Endothelial cell of umbilical vein (primary cell): ENCODE measurements at places on chromosomes 1 and 21. TPM values are rescaled to one million over a fixed set of nuclear protein-coding genes. Genes with fewer than 3 reads are reported as not detected.

DNA sequence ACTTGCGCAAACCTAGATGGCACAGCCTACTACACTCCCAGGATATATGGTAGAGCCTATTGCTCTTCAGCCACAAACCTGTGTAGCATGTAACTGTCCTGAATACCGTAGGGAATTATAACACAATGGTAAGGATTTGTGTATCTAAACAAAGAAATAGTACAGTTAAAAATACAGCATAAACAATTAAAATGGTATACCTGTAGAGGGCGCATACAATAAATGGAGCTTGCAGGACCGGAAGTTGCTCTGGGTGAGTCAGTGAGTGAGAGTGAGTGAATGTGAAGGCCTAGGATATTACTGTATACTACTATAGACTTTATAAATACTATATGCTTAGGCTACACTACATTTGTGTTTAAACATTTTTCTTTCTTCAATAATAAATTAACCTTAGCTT is 99.3 kb downstream of the PLD5 start:
- DNase-seq = no peak

- no peak for DNase-seq
Measured at GRCh38 chr1:171381866-171382210, 67.9 kb downstream of the FMO4 start.

GRCh38 chr1:155834296-155834926 is 22.6 kb downstream of the GON4L start:
- peak; percentile 30 for DNase-seq

DNA sequence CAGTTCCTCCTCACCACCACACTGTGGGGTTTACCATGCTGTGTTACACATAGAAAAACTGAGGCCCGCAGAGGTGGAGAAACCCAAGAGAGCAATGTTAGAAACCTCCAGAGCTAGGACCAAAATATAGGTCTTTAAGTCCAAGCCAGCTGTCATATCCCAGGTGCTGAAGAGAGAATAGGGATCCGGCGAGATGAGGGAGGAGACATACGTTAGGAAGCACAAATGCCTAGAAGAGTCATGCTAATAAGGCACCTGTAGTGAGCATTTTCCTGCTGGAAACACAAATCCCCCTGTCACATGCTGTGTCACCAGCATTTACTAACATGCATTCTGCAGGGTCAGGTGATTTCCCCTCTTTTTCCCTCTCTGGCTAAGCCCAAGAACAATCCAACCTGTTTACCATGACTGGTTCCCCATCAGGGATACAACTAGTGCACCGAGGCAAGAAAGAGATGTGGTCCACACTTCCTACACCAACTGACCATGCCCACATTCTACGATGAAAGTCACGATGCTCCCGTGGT is 168.6 kb upstream of the CAMK1G start:
- DNase-seq = no peak

DNA sequence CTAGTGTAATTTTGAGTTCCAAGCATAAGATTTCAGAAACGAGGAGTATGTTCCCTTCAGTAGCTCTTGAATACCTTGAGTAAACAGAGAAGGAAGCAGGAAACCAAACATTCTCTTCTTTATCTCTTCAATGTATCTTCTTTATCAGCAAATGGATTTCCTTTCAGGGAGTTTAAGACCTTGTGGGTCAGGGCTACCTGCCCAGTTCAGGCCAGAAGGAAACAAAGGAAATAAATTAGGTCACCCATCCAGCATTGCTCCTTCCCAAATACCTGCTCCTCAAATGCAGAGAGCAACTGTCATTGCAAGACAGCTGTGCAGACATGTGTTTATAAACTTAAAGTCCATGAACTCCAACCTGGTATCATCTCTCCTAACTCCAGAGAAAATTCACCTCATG is 130.1 kb upstream of the SOD1 start:
- no peak for DNase-seq

- peak; percentile 54 for DNase-seq
Measured at GRCh38 chr1:175725684-175726083, 17.7 kb downstream of the TNR start.

GRCh38 chr1:27148591-27148990 is 6.3 kb downstream of the SLC9A1 start:
- no peak for DNase-seq

- peak; percentile 52 for DNase-seq
Measured at GRCh38 chr1:235783148-235783776, 83.4 kb downstream of the LYST start.

LAX1 gene
- total RNA-seq = not detected in 2 replicates

CCDC181 gene
- 0.18 and 0.78 TPM in 2 replicates for total RNA-seq

CD1C gene
- not detected in 2 replicates for total RNA-seq

OR2L5 gene
- not detected in 2 replicates for total RNA-seq
